MM.1S (cell line): ENCODE measurements at places on chromosomes 7 and 10.
A peak's percentile ranks its signal among the peaks of the same experiment; 100 is the strongest.

GRCh38 chr10:88361494-88361893, 221.6 kb downstream of the RNLS start:
- DNase-seq: peak; percentile 22

DNA sequence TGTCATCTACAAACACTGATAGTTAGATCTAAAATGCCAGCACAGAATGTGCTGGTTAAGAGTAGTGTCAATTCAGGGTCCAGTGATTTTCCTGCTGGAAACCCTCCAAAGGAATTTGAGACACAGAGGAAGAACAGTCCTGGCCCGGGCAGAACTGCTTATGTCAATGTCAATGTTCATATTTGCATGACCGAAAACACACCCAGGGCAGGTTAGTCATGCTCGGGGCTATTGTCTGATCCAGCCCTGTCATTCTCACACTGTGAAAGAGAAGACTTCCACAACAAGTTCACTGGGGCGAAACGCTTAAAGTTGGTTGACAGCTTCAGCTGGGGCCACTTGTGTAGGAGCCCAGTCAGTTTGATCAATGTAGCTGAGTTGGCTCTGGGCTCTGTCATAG, 139.3 kb downstream of the C1GALT1 start:
- no peak for DNase-seq

- DNase-seq: no peak
These were observed 185.5 kb downstream of the BMPER start for GRCh38 chr7:34090816-34091215.

DNA sequence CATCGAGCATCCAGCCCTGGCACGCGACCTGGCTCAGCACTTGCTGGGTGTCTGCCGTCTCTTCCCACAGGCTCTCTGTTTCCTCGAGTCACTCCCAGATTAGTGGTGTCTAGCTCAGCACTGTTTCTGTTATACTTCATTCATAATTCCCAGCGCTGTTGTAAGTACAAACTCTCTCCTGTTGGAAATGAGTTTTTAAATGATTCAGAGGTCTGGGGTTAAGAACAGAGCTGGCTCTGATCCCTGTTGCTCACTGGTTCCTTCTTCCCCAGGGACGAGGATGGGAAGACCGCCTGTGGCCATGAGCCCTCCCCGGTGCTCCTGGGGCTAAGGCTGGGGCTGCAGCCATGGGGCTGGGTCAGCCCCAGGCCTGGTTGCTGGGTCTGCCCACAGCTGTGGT, 17.3 kb upstream of the C10orf95 start:
- no peak for DNase-seq

DNA sequence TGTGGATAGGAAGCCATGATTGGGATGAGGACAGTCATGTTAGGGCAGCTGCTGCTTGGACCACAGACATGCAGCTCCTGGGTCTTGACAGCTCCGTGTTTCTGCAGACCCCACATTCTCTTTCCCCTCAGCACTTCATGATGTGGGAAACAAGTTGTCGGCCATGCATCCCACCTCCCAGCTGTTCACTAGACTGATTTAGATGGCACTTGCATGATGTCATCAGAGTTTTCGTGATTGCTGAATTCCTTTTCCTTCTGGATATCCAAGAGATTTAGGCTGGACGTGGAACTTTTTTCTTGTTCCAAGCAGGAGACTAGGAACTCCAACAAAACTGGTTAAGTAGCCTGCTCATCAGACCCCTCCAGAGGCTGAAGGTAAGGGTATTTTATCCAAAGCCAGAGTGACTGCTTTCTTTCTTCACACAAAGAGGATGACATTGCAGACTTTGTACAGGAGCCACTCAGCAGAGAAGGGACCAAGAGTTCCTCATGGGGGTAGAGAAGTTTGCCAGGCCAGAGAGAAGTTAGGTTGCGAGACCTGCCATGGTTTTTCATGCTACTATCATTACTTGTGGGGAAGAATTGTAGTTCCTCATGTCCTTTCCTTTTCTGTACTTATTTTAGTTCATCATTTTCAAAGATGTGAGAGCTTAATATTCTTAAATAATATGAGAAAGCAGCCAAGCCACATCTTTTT, 117.7 kb upstream of the GJD4 start:
- no peak for DNase-seq

- DNase-seq: no peak
These were observed 757 bp upstream of the GRID1 start for GRCh38 chr10:86367152-86367951.

- DNase-seq: no peak
These were observed 52.5 kb downstream of the CSGALNACT2 start for GRCh38 chr10:43190775-43191174.

- no peak for DNase-seq
These were observed 34.3 kb downstream of the USP54 start for GRCh38 chr10:73556855-73557254.

DNA sequence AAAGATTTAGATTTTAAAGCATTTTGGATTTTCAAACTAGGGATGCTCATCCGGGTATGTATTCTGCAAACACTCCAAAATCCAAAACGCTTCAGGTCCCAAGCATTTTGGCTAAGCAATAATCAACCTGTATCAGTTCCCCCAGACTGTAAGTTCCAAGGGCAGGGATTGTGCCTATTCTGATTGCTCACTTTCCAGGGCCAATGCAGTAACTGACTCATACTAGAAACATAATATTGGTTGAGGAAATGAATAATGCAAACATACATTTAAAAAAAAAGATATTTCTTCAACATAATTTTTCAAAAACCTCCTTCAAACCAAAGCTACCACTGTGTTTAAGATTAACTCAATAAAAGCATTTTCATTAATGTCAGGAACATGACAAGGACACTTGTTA, 69.5 kb downstream of the HIBADH start:
- no peak for DNase-seq

DNA sequence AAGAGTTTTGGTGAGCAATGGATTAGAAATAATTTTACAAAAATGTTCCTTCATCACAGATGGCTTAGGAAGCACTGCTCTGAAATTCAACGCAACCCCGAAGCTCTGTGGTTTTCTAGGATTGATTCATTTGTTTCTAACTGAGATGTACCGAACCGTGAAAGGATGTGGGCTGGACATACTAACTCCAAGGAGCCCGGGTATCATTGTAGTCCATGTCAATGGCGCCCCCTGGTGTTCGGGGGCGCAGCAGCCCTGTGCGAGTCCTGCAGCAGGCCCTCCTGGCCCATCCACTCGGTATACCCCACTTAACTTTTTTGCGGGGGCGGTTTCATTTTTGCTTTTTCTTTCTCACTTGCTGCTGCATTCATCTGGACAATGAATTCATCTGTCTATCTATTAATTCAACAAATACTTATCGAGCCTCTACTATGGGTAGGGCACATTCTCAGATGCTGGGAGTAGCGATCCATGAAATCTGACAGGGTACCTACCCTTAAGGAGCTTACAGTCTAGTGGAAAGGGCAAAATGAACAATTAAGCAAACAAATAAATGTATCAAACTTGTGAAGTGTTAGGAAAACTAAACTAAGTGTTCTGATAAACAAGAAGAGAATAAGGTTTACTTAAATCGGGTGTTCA, 25.2 kb upstream of the ITPRID1 start:
- DNase-seq: peak; percentile 67

GRCh38 chr10:48634198-48634983, 29.5 kb upstream of the ARHGAP22 start:
- peak; percentile 89 for DNase-seq

DNA sequence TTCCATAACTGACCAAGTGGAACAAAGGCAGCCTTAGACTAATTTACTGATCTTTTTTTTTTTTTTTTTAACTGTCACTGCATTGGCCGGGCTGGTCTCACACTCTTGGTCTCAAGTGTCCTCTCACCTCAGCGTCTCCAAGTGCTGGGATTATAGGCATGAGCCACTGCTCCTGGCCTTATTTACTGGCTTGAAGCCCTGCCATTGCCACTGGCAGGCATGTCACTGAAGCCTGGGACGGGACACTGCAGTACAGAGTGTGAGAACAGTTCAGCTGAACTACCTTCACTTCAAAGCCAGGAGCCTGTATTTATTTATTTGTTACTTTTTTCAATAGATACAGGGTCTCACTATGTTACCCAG, 15.4 kb upstream of the ARHGAP12 start:
- DNase-seq: no peak

DNA sequence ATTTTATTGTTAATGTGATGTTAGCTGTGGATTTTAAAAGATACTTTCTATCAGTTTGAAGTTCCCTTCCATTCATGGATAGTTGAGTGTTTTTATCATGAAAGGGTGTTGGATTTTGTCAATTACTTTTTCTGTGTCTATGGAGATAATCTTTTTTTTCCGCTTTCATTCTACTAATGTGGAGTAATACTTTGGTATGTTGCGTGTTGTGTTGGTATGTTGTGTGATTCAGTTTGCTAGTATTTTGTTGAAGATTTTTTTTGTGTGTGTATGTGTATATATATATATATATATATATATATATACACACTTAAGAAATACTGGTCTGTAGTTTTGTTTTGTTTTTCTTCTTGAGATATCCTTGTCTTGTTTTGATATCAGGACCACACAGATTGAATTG, 100.3 kb downstream of the CCSER2 start:
- no peak for DNase-seq

GRCh38 chr10:119784340-119785067, 58.7 kb downstream of the INPP5F start:
- DNase-seq: no peak

GRCh38 chr7:150971242-150972022, 6.7 kb downstream of the KCNH2 start:
- DNase-seq: no peak

- no peak for DNase-seq
These were observed 4.7 kb downstream of the ZNF488 start for GRCh38 chr10:47379445-47379785.

DNA sequence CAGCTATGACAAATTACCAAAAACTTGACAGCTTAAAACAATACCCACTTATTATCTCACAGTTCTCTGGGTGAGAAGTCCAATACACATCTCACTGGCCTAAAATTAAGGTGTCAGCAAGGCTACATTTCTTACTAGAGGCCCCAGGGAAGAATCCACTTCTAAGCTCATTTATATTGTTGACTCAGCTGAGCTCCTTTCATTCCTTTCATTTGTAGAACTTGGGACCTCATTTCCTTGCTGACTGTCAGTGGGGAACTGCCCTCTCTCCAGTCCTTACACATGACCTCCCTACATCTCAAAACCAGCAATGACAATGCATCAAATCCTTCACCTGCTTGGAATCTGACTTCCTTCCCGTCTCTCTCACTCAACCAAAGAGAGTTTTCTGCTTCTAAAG, 240.3 kb downstream of the IPMK start:
- no peak for DNase-seq

GRCh38 chr10:44249490-44249889, 135.4 kb downstream of the CXCL12 start:
- no peak for DNase-seq

DNA sequence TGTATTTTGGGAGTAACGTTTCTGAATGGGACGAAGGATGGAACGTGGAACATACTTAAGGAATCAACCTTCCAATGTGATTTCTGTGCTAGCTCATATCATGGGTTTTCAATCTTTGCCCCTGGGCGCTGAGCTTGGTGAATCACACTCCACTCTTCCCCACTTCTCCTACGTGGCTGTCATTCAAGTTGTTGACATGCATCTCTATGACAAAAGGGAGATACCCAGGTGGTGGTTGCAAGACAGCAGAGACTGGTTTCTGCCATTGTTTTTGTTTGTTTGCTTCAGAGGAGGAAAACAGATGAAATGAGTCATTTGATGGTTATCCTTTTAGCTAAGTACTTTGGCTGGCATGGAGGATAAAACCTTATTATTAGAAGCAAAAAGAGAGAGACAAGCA, 573.9 kb downstream of the GATA3 start:
- DNase-seq: no peak

- DNase-seq: no peak
These were observed 12.4 kb downstream of the CPA5 start for GRCh38 chr7:130356876-130357611.

- DNase-seq: peak; percentile 83
These were observed 2.0 kb upstream of the BLVRA start for GRCh38 chr7:43756368-43757072.

GRCh38 chr7:3154881-3155494, 111.3 kb upstream of the CARD11 start:
- peak; percentile 58 for DNase-seq

DNA sequence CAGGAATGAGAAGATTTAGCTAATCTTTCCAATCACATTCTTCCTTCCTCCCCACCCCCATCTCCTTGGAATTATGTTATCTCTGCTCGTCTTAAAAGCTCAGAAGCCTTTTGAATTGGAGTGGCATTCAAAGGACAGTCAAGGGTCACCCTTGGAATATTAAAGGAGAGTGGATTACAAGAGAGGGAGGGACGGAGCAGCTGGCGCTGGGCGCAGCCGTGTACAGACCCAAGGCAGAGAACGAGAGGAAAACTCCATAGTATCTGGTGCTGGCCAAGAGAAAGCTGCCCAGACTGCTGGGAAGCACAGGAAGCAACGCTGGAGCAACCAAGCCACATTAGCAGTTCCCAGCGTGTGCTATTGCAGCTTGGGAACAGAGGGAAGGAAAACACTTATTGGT, 95.7 kb downstream of the POU6F2 start:
- no peak for DNase-seq

DNA sequence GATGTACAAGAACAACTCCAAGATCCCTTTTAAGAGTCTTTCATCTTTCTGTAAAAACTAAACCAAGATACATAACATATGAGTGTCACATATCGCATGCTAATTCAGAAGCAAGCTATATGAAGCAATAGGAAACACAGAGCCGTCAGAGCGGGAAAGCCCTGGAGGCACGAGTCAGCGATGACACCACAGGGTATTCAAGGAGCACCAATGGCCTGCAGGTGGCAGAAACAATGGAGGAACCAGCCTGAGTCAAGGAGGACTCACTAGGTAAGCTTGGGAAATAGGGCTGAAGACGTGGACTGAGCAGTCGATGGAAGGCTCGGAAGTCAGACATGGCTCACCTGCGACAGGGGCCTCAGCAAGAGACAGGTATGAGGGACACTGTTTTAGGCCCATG, 214.4 kb downstream of the FAM107B start:
- DNase-seq: no peak

DNA sequence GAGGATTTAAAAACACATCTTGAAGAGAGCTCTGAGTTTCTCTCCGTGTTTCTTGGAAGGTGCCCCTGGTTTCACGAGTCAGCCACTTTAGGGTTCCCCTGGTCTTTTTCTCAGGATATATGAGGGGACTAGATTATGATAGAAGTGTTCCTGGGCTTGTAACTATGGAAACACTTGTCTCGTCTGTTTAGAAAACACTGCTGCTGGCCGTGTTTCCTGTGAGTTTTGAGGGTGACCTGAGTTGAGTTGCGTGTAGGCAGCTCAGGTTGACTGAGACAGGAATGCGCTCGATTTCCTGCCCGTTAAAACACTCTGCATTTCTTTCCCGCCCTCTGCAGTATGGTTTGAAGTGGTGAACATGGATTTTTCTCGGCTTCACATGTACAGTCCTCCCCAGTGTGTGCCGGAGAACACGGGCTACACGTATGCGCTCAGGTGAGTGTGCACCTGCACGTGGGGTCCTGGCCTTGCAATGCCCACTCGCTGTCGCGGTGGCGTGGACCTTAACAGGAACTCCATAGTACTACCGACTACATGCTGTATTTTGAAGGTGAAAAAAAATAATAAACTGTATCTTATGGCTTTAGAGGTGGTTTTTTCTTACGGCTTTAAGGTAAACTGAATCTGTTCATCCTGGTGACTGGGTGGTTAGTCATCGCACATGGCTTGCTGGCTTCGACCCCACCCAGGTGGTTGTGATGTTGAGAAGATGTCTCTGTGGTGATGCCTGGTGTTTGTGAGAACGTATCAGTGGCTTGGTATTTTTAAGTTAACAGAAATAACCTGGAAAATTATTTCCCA, at the start of gene SUN1:
Gene SUN1 (plus strand): TSS at position 310 of the 801 bp plus-strand sequence. CDS start 49 bp downstream, at position 359.
- peak; percentile 66 for DNase-seq

GRCh38 chr7:5005066-5005465, 40.6 kb upstream of the RBAK start:
- DNase-seq: no peak

- DNase-seq: no peak
These were observed 39.5 kb downstream of the FAM20C start for GRCh38 chr7:231858-232246.
